ENCODE measurements at places on chromosomes 2 and 18. TPM values are rescaled to one million over a fixed set of nuclear protein-coding genes. Genes with fewer than 3 reads are reported as not detected.
A peak's percentile ranks its signal among the peaks of the same experiment; 100 is the strongest.

The RAX gene
- total RNA-seq: not detected

DNA sequence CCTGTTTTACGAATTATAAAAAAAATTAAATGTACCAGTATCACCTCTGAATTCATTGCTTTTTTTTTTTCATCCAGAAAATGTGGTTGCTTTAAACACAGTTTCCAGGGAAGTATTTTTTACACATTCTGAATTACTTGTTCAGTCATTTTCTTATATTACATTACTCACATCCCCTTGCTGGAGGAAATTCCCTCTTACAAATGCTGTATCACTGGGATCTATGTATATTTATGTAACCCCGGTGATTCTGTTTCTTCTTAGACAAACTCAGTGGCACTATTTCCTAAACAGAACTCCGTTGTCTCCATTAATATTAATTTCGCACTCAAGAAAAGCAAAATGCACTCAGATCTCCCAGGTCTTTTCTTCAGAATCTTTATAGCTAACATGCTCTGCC is 1078.5 kb upstream of the ZEB2 start:
- H3K4me1 ChIP-seq: no peaks in the 10 kb centered on the region
- no peak overlapping the region for H3K27ac ChIP-seq
- no peaks in the 10 kb centered on the region for H3K36me3 ChIP-seq
- H3K27me3 ChIP-seq: no peaks in the 10 kb centered on the region
- no peak overlapping the region for H3K4me3 ChIP-seq

The HS6ST1 gene
- total RNA-seq: 8.7 TPM

DNA sequence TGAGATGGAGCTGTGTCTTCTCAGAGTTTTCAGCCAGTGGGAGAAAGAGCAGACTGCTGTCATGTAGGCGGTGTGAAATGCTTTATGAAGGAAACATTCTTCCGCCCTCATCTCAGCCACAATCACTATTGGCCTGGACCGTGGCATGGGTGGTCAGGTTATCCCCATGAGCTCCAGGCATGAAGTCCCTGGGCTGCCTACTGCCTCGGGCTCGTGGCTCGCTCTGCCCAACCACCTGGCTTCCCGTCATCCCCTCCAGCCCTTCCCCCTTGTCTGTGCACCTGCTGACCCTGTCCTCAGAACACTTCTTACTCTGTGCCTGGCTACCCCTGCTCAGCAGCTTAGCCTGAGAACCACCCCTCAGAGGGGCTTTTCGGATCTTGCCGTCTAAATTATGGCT is 15.5 kb downstream of the COLEC11 start:
- no peak overlapping the region for H3K27ac ChIP-seq
- H3K36me3 ChIP-seq: no peaks in the 10 kb centered on the region
- no peak for DNase-seq
- no peaks in the 10 kb centered on the region for H3K27me3 ChIP-seq

- H3K27me3 ChIP-seq: no peaks in the 10 kb centered on the region
- no peak overlapping the region for H3K27ac ChIP-seq
- H3K36me3 ChIP-seq: no peaks in the 10 kb centered on the region
- no peaks in the 10 kb centered on the region for H3K4me1 ChIP-seq
Measured at GRCh38 chr2:162963156-162963555, 124.6 kb upstream of the KCNH7 start.

The MAL gene
- total RNA-seq: 101 TPM

- no peaks in the 10 kb centered on the region for H3K4me1 ChIP-seq
- no peak overlapping the region for H3K4me3 ChIP-seq
- peaks cover 30% of the 10 kb centered on the region for H3K36me3 ChIP-seq
- H3K27ac ChIP-seq: no peak overlapping the region
- DNase-seq: no peak
Measured at GRCh38 chr2:43905371-43905803, 66.6 kb downstream of the ABCG8 start.

DNA sequence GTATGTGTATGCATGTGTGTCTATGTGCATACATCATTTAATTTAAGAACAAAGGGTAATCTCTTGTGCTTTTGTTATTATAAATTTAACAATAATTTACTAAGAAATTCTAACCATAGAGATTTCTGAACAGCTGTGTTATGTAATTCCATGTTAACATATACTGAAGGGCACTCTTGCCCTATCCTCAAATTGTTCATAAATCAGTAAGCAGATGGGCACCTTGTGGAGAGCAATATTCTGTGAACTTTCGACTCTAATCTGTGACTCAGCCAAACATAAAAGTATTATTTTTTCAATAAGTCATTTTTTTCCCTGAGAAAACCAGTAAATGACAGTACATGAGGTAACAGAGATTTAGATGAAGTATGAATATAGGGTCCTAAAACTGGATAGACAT is 938.3 kb upstream of the CRIM1 start:
- H3K4me1 ChIP-seq: no peaks in the 10 kb centered on the region
- H3K36me3 ChIP-seq: no peaks in the 10 kb centered on the region
- H3K27ac ChIP-seq: no peak overlapping the region
- H3K4me3 ChIP-seq: no peak overlapping the region

DNA sequence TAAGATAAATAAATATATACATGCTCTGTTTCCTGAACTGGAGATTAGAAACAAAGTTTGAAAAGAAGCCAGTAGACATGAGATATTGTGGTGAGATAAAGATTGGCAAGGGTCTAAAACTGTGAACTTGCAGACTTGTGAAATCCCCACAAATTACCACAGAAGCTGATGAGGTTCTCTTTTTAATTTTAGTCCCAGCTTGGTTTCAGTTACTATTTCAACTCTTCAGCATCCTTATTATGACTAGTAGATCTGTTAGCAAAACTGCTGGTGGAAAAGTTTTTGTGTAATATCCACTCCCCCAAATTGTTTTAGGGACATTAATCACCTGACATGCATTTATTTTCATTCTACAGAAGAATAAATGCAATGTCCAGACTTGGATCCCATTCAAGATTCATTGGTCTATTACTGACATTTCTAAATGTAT is 20.8 kb downstream of the RASGRP3 start:
- H3K4me3 ChIP-seq: no peak overlapping the region
- no peak overlapping the region for H3K27ac ChIP-seq
- peaks cover 4% of the 10 kb centered on the region for H3K4me1 ChIP-seq
- no peaks in the 10 kb centered on the region for H3K27me3 ChIP-seq
- DNase-seq: no peak
- H3K36me3 ChIP-seq: no peaks in the 10 kb centered on the region

- no peak overlapping the region for H3K4me3 ChIP-seq
- no peak for DNase-seq
- H3K4me1 ChIP-seq: no peaks in the 10 kb centered on the region
- peaks cover 5% of the 10 kb centered on the region for H3K27me3 ChIP-seq
- no peaks in the 10 kb centered on the region for H3K36me3 ChIP-seq
- no peak overlapping the region for H3K27ac ChIP-seq
Measured at GRCh38 chr2:29755829-29756228, 165.6 kb downstream of the ALK start.

- no peak overlapping the region for H3K4me3 ChIP-seq
- DNase-seq: no peak
- peaks cover 4% of the 10 kb centered on the region for H3K36me3 ChIP-seq
- no peak overlapping the region for H3K27ac ChIP-seq
Measured at GRCh38 chr18:9366126-9366714, 31.6 kb downstream of the TWSG1 start.

The SKA1 gene
- 0.20 TPM for total RNA-seq

- no peaks in the 10 kb centered on the region for H3K27me3 ChIP-seq
- H3K4me3 ChIP-seq: no peak overlapping the region
- H3K36me3 ChIP-seq: no peaks in the 10 kb centered on the region
- no peaks in the 10 kb centered on the region for H3K4me1 ChIP-seq
- no peak for DNase-seq
Measured at GRCh38 chr2:162327134-162327769, 8.8 kb upstream of the IFIH1 start.

DNA sequence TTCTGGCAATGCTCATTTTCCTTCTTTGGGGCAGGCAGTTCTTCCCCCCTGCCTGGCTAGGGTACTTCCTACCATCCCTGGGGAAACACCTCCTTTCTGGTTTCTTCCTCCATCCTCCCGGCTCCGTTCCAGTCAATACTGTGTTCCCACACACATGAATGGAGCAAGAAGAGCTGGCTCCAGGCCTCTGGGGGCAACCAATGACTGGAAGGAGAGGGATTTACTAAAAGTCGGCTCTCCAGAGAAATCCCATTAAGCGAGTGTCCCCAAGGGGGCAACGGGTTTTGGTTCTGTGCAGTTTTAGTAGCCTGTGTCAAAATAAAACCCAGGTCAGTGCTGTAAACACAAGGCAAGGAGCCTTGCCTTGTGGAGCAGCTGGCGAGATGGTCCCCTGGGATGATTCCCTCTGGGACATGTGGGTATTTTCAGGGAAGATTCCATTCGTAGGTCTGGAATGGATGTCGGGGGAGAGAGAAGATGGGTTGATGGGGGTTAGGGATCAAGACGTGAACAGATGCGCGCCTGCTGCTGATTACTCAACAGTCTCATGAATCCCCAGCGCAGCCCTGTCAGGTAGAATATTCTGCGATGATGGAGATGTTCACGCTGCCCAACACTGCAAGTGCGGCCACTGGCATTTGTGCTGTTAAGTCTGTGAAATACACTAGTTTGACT is 32.0 kb downstream of the EMILIN2 start:
- H3K36me3 ChIP-seq: no peaks in the 10 kb centered on the region
- H3K27me3 ChIP-seq: no peaks in the 10 kb centered on the region
- no peak overlapping the region for H3K4me3 ChIP-seq
- no peak overlapping the region for H3K27ac ChIP-seq
- no peak for DNase-seq

GRCh38 chr2:11809586-11810236 is 63.3 kb downstream of the LPIN1 start:
- peaks cover 69% of the 10 kb centered on the region for H3K36me3 ChIP-seq
- no peak overlapping the region for H3K27ac ChIP-seq
- no peaks in the 10 kb centered on the region for H3K27me3 ChIP-seq
- no peak for DNase-seq

- no peak overlapping the region for H3K27ac ChIP-seq
- no peak overlapping the region for H3K4me3 ChIP-seq
- no peak for DNase-seq
- H3K4me1 ChIP-seq: no peaks in the 10 kb centered on the region
Measured at GRCh38 chr2:240953426-240954410, 44.7 kb upstream of the SNED1 start.

DNA sequence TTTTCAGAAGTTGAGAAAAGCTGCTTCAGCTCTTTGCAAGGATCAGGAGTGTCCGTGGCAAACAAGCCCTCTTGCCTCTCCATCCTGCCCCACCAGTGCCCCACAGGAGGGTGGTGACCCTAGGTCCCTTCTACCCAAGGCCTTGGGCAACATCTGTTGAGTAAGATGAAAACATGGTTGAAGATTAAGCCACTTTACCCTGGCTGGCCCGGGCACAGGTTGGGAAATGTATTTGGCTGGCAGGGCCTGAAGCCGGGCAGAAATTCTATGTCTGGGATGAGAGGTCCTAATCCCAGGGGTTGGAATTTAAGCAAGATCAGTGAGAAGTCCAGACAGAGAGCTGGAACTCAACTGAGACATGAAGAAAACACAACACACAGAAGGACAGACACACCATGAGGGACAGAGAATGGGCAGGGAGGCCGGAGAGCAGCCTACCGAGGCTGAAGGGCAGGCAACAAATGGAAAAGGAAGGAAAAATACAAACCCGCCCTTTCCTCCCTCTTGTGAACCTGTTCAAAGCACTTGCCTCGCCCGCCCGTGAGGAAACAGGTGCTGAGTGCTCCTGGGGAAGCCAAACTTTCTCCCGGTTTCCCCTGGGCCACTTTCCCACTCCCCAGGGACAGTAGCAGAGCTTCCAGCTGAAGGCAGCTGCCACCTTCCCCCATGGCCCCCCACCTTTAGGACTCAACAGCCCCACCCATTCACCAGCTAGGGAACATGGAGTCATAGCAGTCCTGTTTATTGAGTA is 86.1 kb downstream of the TNS1 start:
- no peaks in the 10 kb centered on the region for H3K27me3 ChIP-seq
- H3K27ac ChIP-seq: no peak overlapping the region
- no peaks in the 10 kb centered on the region for H3K36me3 ChIP-seq
- no peak for DNase-seq

DNA sequence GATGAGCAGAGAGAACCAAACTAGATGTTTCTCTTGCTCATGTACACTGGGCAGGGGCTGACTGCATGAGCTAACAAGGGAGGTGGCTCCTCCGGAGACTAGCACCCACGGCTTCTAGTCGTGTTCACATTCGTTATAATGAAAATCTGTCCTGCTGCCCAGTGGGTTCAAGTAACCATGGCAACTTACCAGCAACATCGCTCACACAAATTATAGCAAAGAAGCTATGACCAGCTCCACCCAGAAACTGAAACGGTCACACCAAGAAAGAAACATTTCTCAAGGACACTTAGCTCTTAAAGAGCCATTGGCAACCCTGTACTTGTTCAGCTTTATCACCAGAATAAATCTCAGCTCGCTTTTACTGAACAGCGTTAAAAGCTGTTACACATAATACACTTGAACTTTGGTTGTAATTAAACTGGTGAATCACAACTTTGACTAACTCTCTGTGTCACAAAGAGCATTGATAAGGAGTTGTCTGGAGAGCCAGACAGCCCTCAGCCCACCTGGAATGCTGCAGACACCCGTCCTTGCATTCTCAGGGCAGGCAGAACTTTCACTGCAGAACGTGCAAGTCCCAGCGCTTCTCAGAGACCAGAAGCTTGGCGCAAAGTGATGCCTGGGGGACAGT is 141.2 kb downstream of the PID1 start:
- no peak overlapping the region for H3K27ac ChIP-seq
- no peaks in the 10 kb centered on the region for H3K4me1 ChIP-seq
- no peaks in the 10 kb centered on the region for H3K36me3 ChIP-seq
- H3K27me3 ChIP-seq: no peaks in the 10 kb centered on the region
- no peak for DNase-seq

GRCh38 chr2:1360557-1361250 is 52.6 kb upstream of the TPO start:
- no peaks in the 10 kb centered on the region for H3K27me3 ChIP-seq
- H3K4me3 ChIP-seq: no peak overlapping the region

The AGXT gene
- not detected for total RNA-seq

- DNase-seq: no peak
- no peaks in the 10 kb centered on the region for H3K27me3 ChIP-seq
- no peak overlapping the region for H3K4me3 ChIP-seq
- H3K4me1 ChIP-seq: no peaks in the 10 kb centered on the region
Measured at GRCh38 chr18:53943326-53943860, 281.1 kb downstream of the MBD2 start.

GRCh38 chr18:35672897-35673296 is 91.4 kb downstream of the GALNT1 start:
- no peak for DNase-seq
- H3K4me1 ChIP-seq: no peaks in the 10 kb centered on the region
- no peaks in the 10 kb centered on the region for H3K36me3 ChIP-seq
- H3K27ac ChIP-seq: no peak overlapping the region

- H3K4me1 ChIP-seq: peaks cover 18% of the 10 kb centered on the region
- H3K27me3 ChIP-seq: no peaks in the 10 kb centered on the region
- DNase-seq: no peak
- peak overlapping the region; percentile 94 for H3K27ac ChIP-seq
- H3K36me3 ChIP-seq: peaks cover 10% of the 10 kb centered on the region
Measured at GRCh38 chr2:210477496-210477895, 937 bp upstream of the LANCL1 start.

The PLB1 gene
- total RNA-seq: 1.6 TPM
